CD4-positive, alpha-beta memory T cell (primary cell): ENCODE measurements at places on chromosomes 13 and 19.

DNA sequence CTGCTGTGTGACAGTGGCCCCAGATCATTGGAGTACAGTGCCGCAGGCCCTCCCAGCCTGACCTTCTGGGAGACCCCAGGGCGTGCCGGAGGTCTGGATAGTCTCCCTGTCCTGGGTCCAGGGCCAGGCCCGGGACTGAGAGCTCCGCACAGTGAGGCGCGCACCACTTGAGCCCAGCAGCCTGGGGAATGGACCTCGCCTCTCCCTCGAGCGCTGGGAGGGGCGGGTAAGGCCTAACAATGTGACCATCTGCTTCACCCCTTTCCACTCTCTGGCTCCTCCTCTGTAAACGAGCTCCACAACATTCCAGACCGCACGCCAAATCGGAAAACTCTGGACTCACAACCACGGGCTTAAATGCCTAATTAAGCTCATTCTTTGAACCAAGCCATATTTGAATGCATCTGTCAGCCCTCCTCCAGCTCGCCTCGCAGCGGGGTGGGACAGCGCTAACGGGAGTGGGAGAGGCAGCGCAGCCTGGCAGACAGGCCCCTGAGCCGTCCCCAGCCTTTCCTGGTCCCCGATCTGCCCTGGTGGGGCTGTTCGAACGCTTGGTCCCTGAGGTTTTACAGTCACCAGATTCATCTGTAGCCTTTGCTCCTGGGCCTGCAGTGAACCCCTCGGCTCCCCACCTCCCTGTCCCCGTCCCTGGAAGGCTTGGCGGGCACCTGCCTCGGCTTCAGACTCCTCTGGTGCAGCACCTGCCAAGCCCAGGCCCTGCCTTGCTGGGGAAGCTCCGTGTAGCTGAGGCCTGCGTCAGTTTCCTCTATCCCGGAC lies 120.7 kb upstream of the VSTM2B start:
- no peak for DNase-seq

DNA sequence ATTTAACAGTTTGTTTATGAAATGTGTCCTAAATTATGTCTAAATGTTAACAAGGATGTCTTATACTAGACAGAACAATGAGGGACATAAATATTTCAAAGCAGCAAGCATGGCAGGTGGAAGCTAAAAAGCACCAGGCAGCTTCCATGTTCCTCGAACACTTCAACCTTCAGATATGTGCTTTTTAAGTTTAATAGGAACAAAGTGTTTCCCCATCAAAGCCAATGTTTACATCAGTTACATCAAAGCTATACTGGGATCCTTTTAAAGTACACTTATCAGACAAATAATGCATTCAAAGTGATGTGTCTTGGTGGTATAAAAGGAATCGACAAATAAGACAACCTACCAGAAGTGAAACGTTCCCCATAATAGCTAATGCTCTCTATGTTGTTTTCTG lies 2841.1 kb upstream of the PCDH20 start:
- DNase-seq, result no peak

DNA sequence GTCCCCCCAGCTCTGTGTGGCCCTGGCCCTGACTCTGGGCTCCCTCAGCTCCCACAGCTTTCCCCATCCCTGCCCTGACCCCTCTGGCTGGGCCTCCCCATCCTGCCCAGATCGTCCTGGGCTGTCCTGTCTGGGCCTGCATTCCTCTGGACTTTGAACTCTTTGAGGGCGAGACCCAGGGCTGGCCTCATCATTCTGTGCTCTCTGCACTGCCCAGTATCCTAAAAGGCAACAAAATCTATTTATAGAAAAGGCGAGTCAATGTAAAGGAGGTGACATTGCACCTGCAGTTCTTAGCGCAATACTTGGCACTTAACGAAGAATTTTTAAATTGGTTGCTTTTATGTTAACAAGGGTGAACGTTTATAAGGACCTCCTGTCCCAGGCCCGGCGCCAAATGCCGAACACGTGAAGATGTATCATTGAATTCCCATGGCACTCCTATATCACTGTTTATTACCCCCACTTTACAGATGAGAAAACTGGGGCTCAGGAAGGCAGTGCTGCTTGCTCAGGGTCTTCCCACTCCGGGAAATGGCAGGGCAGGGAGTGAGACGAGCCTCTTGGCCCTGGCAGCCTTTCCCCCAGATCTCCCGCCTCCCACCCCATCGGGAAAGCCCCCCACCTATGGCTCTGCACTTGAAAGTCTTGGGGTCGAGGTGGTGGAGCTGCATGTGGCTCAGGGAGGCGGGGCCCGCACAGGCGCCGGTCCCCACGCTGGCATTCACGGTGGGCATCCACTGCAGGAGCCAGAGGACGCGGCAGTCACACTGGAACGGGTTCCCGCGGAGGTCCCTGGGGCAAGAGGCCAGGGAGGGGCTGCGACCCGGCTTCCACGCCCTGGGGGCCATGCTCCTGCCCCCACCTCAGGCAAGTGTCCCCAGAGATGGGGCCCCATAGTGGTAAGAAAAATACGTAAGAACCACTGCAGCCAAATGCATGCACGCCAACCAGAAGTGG lies 3.8 kb downstream of the LGI4 start:
- no peak for DNase-seq

GRCh38 chr19:52307275-52307674 lies 10.3 kb downstream of the ZNF480 start:
- no peak for DNase-seq

- no peak for DNase-seq
Measured at GRCh38 chr13:106001443-106001842, 534.0 kb downstream of the EFNB2 start.

DNA sequence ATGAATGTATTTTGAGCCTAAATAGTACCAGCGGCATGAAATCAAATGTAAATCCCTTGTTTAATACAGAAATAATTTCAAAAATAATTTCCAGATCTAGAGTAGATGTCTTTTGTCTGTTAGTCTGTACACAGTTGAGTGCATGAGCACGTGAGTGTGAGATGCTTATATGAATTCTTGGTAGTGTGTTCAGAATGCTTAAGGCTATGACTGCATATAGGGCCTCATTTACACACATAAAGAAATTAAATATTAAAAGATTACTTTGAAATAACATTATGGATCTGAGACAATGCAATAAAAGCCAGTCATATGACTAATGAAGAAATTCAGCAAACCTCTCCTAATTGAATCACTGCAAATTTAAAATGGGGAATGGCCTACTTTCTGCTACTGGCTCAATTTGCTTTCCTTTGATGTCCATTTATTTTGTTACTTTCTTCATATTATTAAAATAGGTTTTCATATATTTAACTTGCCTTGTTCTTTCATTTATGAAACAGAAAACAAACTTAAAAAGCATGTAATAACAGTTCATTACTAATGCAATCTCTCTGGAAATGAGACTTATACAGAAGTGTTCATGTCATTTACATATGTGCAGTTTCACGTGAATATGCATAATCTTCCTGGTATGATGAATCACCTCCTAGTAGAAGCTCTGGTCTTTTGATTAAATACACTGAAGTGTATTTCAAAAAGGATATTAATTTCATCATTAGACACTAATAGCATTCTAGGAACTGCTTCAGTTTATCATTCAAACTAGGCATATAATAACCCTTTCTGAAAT lies 4.5 kb downstream of the AMER2 start:
- no peak for DNase-seq

- DNase-seq, result no peak
Measured at GRCh38 chr19:30419568-30420180, 47.5 kb downstream of the ZNF536 start.

GRCh38 chr13:46495651-46496050 lies 57.3 kb upstream of the LRCH1 start:
- DNase-seq, result no peak

DNA sequence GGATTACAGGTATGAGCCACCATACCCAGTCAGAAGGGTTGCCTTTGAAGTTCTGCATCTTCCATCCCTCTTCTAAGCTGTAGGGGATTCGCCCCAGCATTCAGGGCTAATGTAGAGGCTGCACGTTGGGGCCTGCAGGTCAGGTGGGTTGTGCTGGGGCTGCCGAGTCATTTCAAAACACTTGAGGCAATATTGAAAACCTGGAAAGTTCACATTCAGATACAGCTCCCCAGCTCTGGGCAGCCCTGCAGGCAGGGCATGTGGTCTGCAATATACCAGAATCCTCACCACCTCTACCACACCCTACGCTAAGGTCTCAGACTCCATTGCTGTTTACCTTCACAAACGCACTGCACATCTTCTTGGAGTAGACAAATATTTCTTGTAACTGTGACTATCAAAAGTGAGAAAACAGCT lies 24.6 kb downstream of the CCNE1 start:
- DNase-seq, result no peak

DNA sequence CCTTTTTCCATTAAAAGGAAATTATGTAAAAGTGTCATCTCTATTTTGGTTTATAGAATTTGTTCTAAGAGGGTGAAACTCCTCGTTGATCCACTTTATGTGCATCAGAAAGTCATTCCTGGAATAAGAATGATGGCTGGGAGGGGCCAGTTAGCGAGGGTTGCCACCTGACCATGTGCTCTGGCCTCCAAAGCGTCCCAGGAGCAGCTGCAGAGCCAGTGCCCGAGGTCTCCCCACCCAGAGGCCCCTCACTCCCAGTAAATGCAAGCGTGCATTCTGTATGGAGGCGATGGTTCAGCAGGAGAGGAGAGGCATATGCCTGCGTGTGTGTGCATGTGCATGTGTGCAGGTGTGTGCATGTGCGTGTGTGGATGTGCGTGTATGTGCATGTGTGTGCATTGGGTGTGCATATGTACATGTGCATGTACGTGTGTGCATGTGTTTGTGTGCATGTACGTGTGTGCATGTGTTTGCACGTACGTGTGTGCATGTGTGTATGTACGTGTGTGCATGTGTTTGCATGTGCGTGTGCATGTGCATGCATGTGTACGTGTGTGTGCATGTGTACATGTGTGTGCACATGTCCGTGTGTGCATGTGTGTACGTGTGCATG lies 345.8 kb downstream of the TEX29 start:
- no peak for DNase-seq

GRCh38 chr19:23343434-23344010 lies 51.7 kb downstream of the ZNF91 start:
- no peak for DNase-seq

- DNase-seq, result no peak
Measured at GRCh38 chr13:113969973-113970611, 3.8 kb downstream of the C13orf46 start.

DNA sequence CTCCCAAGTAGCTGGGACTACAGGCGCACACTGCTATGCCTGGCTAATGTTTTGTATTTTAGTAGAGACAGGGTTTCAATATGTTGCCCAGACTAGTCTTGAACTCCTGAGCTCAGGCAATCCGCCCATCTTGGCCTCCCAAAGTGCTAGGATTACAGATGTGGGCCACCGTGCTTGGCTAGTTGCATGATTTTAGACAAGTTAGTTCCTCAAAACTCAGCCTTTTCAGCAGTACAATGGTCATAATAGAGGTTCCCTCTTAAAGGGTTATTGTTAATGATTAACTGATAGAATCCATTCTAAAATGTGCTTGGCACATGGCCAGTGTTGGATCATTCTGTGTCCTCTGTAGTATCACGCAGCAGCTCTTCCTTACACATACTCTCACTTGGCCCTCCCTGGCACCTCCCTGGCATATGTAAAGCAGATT lies 19.5 kb upstream of the IFT88 start:
- no peak for DNase-seq

GRCh38 chr19:14731200-14731599 lies 41.4 kb downstream of the ZNF333 start:
- DNase-seq, result no peak

DNA sequence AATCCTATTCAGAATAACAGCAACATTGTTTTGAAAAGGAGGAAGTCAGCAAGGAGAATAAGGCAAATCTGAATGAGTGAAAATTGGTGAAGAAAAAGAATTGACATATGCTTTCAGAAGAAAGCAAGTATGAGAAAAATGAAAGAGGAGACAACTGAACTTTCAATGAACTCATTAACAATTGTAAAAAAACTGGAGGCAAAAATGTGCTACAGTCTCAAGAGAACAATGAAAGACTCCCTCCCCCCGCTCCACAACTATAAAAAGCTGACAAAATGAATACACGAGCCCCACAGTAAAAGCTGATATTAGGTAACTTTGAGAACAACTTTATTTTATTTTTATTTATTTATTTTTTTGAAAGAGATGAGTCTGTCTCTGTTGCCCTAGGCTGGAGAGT lies 373.1 kb downstream of the DIAPH3 start:
- no peak for DNase-seq

- DNase-seq, result no peak
Measured at GRCh38 chr19:18491995-18492953, 29.6 kb downstream of the ELL start.

- DNase-seq, result no peak
Measured at GRCh38 chr13:65268009-65268408, 1962.1 kb downstream of the PCDH9 start.
